ENCODE measurements at places on chromosomes 13 and 19.

- DNase-seq, result no peak
Measured at GRCh38 chr19:38247734-38248268, 8.4 kb downstream of the PPP1R14A start.

GRCh38 chr13:76663592-76664335 is 222.4 kb downstream of the KCTD12 start:
- DNase-seq, result no peak

GRCh38 chr13:111278743-111279652 is 41.4 kb upstream of the TEX29 start:
- no peak for DNase-seq

GRCh38 chr13:101700598-101700997 is 248.1 kb downstream of the ITGBL1 start:
- no peak for DNase-seq

DNA sequence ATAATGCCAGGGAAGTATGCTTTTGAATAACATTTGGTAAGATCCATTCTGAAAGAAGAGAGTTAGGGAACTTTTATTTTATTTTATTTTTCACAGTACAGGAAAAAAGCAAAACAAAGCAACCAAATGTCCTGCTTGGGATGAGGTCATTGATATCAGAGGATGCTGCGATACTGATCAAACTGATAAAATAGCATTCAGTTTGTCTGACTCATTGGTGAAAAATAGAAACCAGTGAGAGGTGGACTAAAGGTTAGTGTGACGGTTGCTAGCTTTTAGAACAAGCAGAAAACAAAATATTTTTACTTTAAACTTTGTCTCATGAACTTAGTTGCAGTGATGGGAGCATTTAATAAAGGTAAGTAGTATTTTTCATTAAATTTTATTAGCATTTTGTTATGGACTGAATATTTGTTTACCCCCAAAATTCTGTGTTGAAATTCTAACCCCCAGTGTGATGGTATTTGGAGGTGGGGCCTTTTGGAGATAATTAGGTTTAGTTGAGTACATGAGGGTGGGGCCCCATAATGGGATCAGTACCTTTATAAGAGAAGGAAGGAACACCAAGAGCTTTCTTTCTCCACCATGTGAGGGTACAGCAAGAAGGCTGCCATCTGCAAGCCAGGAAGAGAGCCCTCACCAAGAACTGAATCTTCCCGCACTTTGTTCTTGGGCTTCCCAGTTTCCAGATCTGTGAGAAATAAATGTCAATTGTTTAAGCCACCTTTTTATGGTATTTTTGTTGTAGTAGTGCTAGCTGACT is 37.3 kb downstream of the ITGBL1 start:
- peak; percentile 79 for DNase-seq

DNA sequence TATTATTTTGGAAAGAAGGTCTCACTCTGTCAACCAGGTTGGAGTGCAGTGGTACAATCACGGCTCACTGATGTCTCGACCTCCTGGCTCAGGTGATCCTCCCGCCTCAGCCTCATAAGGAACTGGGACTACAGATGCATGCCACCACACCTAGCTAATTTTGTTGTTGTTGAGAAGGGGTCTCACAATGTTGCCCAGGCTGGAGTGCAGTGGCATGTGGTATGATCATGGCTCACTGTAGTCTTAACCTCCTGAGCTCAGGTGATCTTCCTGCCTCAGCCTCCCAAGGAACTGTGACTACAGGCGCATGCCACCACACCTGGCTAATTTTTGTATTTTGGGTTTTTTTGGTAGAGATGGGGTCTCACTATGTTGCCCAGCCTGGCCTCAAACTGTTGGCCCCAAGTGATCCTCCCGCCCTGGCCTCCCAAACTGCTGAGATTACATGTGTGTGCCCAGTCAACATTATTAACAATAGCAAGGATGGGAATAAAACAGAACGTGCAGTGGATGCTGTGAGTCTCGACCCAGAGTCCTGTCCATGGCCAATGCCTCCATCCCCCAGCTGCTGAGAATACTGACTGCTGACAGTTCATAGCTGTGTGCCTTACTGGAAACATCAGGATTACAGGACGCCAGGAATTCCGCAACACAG is 5.4 kb upstream of the MBD3L3 start:
- no peak for DNase-seq

DNA sequence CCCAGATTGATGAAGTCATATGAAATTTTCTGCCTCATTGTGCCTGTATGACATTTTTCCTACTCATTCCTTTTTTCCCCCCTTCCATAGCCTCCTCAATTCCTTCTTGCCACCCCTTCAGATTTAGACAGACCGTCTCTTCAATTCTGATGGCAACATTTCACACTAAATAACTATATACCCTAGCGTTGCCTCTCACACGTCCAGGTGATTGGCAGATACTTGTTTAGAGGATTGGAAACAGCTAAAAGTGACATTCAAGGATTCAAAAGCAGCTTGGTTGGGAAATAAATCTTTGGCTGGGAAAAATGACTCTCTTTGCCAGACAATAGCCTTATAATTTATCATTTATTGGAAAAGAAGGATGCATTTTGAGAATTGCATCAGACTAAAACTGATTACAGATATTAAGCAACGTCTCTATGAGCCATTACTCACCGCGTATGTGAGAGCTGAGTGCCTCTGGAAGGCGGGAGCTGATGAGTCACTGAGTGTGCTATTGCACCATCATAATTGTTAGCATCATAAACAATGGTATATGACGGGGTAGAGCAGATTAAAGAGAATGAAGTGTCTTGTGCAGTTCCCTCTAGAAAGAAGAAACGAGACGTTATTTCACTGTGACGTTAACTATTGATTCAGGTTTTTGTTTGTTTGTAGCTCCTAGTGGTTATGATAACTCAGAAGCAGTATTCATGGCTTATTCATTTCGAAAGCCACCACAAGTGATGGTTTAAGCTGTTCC is 61.1 kb upstream of the FAM216B start:
- DNase-seq, result peak; percentile 97

DNA sequence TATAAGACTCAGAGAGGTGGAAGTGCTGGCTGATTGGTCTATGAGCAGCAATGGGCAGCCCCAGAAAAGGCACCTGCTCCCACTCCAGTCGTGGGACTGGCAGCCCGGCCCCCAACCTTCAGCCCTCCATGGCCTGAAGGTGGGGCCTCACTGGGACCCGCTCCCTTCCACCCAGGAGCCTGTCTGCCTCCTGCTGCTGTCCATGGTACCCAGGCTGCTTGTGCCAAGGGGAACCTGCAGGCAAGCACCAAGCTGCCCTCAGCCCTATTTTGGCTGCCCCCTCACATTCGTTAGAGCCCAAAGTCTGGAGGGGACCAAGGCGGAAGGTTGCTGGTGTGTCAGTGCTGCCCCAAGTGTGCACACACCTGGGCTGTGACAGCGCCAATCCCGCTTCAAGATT is 2304.9 kb downstream of the PCDH9 start:
- DNase-seq, result no peak

- DNase-seq, result peak; percentile 30
Measured at GRCh38 chr19:40219721-40220276, 1.6 kb upstream of the TTC9B start.

GRCh38 chr13:41616151-41616550 is 158.8 kb downstream of the RGCC start:
- DNase-seq, result no peak

DNA sequence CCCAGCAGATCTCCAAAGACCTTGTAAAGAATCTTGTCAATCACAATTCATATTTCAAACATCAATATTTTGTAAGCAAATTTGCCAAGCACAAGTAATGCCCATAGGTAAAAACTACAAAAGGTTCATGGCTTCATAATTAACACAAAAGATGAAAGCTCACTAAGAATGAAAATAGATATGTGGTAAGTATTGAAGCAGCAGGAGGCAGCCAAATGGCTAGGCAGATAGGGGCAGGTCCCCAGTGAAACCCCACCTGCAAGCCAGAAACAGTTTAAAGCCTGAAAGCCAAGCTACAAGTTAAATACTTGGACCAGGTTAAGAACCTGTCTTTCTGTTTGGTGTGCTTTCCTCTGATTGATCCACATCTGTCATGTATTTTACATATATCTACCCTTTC is 942.6 kb upstream of the SPRY2 start:
- DNase-seq, result no peak

- DNase-seq, result no peak
Measured at GRCh38 chr19:19062454-19063182, 1.2 kb upstream of the SLC25A42 start.

- DNase-seq, result peak; percentile 60
Measured at GRCh38 chr13:43058318-43058674, 34.9 kb downstream of the DNAJC15 start.

DNA sequence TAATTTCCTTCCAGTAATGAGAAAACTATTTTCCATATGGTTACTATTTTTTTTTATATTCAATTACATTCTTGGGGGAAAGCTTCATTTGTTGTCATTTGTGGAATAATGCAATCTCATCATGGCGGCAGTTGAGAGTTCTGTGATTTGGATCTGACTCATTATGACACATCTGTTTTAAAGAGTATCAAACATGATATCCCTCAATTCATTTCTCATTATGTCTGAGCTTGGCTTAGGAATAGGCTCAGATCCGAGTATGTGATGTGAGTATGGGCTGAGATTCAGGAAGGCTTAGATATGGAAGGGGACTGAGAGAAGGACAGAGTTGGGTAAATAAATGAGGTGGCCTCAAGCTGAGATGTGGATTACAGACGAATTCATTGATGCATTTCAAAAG is 64.4 kb downstream of the POSTN start:
- peak; percentile 23 for DNase-seq

DNA sequence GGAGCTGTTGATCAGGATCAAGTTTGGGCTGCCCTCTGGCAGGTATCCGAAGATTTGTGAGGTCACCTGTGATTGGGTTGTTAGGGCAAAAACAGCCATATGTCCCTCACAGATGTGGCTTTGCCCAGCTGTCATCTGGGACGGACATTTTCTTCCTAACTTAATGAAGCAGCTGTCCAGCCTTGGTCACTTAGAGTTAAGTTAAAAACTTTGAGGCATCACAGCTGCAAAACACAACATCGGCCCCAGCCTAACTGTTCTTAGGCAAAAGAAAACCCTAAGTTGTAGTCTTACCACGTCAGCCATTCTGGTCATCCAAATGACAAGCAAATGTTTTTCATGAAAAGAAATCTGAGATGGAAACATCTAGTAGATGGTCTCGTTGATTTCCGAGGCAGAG is 318.4 kb downstream of the DCLK1 start:
- DNase-seq, result no peak

DNA sequence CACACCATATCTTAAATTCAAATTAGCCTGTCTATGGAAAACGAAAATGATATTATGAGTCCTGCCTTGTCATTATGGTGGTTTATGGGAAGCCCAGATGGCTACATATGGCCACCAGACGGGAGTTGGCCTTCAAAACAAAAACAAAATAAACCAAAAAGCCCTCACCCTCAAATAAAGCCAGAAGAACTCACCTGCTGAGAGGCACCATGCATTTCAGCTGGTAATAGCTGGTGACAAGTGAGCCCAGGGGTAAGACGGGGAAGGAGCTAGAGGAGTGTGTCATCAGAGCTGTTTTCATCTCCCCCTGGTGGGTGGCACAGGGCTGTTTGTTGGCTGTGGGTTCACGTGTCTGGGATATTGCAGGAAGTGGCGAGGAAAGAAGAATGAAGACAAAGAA is 152.9 kb downstream of the EFNB2 start:
- DNase-seq, result no peak

GRCh38 chr13:43388282-43389034 is 365.1 kb downstream of the DNAJC15 start:
- DNase-seq, result no peak

GRCh38 chr13:38566023-38566422 is 120.9 kb upstream of the FREM2 start:
- DNase-seq, result no peak

GRCh38 chr13:70051531-70051930 is 56.1 kb upstream of the ATXN8OS start:
- DNase-seq, result no peak

GRCh38 chr13:25844559-25845434 is 207.0 kb downstream of the SHISA2 start:
- no peak for DNase-seq

DNA sequence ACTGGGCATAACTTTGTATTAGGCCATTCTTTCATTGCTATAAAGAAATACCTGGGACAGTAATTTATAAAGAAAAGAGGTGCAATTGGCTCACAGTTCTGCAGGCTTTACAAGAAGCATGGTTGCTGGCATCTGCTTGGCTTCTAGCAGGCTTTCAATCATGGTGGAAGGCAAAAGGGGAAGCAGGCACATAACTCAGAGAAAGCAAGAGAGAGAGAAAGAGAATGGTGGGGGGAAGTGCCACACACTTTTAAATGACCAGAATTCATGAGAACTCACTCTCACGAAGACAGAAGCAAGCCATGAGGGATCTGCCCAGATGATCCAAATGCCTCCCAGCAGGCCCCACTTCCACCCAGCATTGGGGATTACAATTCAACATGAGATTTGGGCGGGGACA is 179.7 kb downstream of the SPRY2 start:
- no peak for DNase-seq

GRCh38 chr19:4015705-4016402 is 8.3 kb downstream of the PIAS4 start:
- no peak for DNase-seq

DNA sequence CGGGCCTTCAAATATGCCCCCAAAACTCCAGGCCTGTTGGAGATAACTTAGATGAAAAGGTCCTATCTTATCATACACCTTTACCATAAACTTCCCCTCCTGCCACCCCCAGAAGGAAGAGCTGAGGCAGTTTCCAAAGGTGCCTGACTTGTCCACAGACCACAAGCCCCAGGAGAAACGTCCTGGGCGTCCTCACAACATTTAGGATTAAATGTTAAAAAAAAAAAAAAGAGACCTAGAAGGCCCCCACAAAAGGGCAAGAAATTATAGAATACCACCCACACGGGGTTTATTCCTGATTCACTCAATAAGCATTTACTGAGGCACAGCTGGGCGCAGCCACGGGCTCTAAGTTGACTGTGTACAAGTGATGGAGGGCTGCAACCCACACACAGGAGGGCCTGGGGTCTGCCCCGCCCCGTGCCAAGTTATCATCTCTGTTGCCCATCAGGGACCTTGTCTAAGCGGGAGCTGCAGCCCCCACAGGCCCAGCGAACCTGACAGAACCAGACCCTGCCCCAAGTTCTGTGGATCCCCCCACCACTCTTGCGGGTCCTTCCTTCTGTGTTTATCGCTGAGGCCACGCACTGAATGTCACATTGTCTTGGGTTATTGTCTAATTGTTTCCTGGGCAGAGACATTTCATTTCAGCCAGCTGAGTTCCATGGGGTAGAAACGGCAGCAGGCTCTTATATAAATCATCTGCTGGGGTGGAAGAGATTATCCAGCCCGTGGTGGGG is 83.0 kb upstream of the TM9SF2 start:
- DNase-seq, result no peak

- no peak for DNase-seq
Measured at GRCh38 chr19:38219221-38219620, 4.8 kb downstream of the DPF1 start.

- peak; percentile 5 for DNase-seq
Measured at GRCh38 chr13:83618966-83619365, 263.3 kb downstream of the SLITRK1 start.
